ENCODE measurements at places on chromosomes 1 and 21.

GRCh38 chr21:30102871-30103270 lies 63.7 kb downstream of the CLDN17 start:
- no peak for DNase-seq

GRCh38 chr1:95754412-95754811 lies 520.4 kb downstream of the RWDD3 start:
- no peak for DNase-seq

DNA sequence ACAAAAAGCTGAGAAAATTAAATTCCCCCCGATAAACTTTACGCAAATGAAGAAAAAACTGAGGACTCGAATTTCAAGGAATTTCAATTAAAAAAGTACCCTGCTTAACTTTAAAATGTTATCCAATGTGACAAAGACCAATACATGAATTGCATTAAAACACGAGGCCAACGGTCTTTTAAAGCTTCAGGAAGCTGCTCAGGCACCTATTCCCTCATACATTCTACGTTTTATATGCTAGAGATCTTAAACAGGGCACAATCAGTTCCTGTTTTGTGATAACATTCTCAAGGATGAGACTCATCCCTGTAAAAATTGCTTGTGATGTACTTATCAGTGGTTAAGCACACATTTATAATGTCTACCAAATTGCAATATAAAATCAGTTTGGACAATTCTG lies 3.0 kb downstream of the YOD1 start:
- no peak for DNase-seq

DNA sequence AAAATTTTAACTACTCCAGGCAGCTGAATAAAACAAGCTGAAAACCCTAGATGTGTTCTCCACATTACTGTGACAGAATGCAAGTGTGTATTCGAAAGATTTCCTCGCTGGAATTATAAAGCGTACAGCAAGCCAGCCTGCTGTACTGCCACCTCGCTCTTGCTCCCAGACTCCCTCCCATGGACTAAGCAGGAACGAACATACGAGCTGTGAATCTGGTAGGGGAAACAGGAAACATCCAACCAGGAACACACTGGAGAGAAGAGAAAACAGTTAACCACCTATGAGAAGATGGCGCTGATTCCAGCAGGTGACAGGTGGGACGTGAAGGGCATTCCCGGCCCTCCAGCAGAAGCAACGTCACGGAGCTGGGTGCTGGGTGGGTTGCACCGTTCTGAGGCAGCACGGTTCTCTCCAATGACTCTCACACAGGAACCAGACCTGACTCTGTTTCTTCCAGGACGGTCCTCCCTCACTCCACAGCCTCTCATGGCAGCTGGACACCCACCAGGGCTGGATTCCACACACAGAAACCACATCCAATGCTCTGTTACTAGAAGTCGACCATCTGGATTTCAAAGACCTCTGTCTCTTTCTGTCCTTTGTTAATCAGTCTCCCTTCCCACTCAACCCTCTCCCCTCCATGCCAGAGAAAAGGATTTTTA lies 219.2 kb downstream of the RERE start:
- no peak for DNase-seq

- no peak for DNase-seq
Observed at GRCh38 chr1:235124111-235124510, 4.5 kb downstream of the TOMM20 start.

DNA sequence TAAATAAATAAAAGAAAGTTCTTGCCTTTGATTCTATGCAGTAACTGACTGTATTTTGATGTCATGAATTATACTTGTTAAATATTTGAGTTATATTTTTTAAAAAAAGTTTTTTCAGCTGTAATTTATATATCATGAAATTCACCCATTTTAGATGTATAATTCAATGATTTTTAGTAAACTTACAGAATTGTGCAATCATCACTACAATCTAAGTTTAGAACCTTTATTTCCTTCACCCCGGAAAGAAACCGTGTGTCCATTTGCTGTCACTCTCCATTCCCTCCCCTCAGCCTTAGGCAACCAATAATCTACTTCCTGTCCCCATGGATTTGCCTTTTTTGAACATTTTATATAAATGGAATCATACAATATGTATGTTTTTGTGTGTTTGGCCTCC lies 32.5 kb upstream of the DISC1 start:
- no peak for DNase-seq

DNA sequence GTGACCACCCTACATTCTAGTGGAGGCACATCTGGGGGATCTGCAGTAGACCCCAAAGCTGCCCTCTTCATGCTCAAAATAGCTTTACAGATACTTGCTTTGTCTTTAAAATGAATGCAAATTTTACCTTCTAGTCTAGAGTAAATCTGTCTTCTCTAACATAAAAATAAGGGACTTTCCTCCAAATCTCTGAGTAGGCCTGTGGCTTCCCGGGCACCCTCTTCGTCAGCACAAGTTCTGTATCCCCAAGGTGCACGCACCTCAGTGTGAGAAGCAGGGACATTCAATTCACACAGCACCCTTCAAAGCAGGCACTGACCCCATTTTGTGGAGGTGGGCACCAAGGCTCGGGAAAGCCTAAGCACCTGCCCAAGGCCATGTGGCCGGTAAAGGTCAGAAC lies 19.0 kb downstream of the MEF2D start:
- DNase-seq = no peak

DNA sequence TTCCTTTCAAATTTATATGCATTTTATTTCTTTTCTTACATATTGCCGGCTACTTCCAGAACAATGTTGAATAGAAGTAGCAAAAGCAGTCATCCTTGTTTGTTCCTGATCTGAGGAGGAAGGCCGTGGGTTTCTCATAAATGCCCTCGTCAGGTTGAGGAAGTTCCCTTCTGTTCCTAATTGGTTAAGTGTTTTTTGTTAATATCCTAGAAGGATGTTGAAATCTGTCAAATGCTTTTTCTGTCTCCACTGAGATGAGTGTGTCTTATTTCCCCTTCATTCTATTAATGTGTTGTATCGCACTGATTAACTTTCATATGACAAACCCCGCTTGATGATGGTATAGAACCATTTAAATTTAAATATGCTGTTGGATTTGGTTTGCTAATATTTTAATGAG lies 15.4 kb downstream of the TTLL10 start:
- no peak for DNase-seq

- no peak for DNase-seq
Observed at GRCh38 chr1:74468982-74469603, 43.3 kb downstream of the LRRC53 start.

DNA sequence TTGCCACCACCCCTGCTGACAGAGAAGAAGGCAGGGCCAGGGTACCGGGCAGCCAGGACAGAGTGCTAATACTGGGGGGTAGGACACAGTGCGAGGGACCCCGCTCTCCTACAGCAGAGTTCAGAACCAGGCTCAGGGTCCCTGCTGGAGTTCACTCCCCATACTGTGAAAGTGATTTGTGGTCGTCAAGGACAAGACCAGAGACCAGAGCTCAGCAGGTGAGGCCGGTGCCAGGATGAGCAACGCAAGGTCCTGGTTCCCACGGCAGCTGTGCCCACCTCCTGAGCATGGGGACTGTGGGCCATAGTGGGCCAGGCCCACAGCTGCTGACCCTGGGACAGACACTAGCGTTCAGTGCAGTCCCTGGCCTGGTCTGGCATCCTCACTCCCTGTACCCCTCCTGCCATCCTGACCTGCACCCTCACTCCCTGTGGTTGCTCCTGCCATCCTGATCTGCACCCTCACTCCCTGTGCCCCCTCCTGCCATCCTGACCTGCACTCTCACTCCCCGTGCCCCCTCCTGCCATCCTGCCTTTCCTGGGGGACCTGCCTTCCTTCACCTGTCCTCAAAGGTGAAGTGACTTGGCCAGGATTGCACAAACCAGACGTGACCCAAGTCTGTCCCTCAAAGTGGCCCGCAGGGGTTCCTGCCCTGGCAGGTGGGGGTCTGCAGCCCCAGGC lies 13.8 kb upstream of the PTTG1IP start:
- no peak for DNase-seq

- no peak for DNase-seq
Observed at GRCh38 chr1:41475346-41475745, 9.1 kb downstream of the EDN2 start.

DNA sequence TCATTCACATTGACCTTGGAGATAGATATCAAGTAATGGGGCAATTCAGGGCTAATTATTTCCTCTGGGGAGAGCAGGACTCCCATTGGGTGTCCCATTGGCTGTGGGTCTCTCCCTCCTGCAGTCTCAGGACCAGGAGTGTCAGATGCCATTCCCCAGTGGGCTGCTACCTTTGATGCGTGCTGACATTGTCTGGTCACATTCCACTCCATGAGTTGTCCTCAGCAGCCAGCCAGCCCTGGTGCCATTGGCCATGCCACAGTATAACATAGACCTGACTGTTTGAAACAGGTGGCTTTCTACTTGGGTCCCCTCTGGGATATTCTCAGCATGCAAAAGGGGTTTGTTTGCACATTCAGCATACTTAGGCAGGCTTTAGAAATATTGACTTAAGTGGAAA lies 118.5 kb downstream of the MRPS6 start:
- no peak for DNase-seq

- DNase-seq = no peak
Observed at GRCh38 chr1:201144701-201145100, 9.6 kb downstream of the TMEM9 start.

GRCh38 chr21:34844924-34845238 lies 176.1 kb downstream of the CLIC6 start:
- DNase-seq = no peak

GRCh38 chr1:172778456-172779455 lies 119.9 kb downstream of the FASLG start:
- no peak for DNase-seq

GRCh38 chr1:10599194-10599861 lies 124.6 kb downstream of the PEX14 start:
- no peak for DNase-seq

GRCh38 chr1:201424146-201424545 lies 2.6 kb upstream of the TNNI1 start:
- no peak for DNase-seq

- DNase-seq = no peak
Observed at GRCh38 chr1:171912509-171913175, 71.3 kb downstream of the DNM3 start.

GRCh38 chr1:154407198-154408091 lies 2.3 kb downstream of the IL6R start:
- peak; percentile 63 for DNase-seq

DNA sequence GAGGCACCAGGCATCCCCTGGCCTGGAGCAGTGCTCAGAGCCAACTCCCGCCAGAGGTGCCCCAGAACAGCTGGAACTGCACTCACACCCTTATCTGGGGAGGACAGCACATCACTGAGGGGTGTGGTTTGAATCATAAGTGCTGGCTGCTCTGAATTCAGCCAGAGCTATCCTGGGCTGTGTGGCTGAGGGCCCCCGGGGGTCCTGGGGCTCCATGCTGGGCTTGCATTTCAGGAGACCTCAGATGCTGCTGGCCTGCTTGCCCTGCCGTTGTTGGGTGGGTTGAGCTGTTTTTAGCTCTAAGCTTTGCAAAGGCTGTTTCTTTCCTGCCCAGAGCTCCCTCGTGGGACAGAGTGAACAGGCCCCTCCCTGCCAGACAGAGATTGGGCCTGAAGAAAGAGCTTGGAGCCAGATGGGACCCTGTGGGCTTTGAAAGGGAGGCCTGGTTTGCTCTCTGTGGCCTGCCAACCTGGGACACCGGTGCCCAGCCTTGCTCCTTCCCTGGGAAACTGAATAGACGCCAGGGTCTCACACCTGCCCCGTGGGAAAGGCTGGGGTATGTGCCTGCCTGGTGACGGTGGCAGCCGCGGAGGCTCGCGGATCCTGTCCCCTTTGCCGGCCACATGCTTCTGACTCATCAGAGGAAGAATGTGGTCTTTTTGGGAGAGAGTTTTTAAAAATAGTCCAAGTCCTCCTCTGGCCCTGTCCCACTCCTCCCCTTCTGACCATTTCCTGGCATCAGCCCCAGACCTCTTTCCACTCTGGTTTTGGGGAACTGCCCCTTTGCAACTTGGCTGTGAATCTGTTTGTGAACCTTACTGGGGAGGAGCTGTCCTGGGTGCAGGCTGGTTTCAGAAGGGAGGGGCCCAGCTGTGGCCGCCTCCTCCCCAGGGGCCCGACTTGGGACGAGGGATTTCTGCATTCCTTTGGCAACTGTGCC lies 30.0 kb downstream of the ARHGEF10L start:
- no peak for DNase-seq

DNA sequence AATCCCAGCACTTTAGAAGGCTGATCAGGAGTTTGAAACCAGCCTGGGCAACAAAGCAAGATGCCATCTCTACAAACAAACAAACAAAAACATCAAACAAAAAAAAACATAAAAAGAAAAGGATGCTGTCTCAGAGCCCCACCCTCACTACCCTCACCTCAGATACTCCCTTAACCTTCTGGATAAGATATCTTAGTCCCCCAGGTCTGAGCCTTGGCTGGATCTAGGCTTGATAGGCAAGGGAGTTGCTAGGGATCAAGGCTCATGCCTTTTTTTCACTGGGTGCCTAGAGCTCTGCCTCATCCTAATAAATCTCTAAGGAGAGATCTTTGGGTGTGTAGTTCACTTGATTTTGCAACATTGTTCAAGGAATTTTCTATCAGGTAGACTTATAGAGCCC lies 7.4 kb downstream of the HDAC1 start:
- DNase-seq = no peak

GRCh38 chr21:17467829-17468228 lies 45.0 kb upstream of the CXADR start:
- DNase-seq = no peak

DNA sequence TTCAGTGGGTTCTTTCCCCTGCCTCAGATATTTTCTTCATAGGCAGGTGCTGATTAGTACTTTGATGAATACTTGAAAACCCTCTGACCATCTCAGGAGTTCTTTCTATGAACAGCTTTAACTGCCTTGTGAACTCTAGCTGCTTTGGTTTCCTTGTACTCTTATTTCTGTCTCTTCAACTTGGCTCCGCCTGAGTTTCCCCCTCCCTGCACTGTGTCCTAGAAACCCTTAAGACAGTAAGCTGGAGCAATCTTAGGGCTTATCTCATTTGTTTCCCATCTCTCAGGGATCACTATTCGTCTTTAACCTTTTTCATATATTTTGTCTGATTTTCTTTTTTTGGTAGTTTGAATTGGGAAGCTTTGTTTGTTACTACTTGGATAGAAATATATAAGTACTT lies 99.1 kb downstream of the PKN2 start:
- no peak for DNase-seq

DNA sequence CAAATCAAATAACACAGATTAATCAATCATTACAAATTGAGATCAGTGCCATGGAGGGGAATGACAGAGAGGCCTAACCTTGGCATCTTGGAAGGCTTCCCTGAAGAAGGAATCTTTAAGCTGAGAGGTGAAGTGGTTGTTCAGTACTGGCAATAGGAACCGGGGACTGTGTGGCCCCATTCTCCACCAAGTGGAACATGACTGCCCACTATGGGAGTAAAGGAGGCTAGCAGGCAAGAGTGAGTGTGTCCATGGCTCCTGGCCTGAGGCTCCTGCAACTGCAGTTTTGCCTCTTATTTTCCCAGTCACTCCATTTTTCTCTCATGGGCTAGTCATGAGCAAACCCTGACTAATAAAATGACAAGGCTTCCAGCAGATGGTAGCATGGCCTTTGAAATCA lies 112.2 kb upstream of the GJB5 start:
- DNase-seq = no peak
